Activated CD8-positive, alpha-beta memory T cell treated with anti-CD3 and anti-CD28 coated beads for 1 hour (primary cell): ENCODE measurements at places on chromosomes 6 and 20.

- no peak for DNase-seq
Measured at GRCh38 chr6:15476631-15477380, 186.0 kb downstream of the DTNBP1 start.

DNA sequence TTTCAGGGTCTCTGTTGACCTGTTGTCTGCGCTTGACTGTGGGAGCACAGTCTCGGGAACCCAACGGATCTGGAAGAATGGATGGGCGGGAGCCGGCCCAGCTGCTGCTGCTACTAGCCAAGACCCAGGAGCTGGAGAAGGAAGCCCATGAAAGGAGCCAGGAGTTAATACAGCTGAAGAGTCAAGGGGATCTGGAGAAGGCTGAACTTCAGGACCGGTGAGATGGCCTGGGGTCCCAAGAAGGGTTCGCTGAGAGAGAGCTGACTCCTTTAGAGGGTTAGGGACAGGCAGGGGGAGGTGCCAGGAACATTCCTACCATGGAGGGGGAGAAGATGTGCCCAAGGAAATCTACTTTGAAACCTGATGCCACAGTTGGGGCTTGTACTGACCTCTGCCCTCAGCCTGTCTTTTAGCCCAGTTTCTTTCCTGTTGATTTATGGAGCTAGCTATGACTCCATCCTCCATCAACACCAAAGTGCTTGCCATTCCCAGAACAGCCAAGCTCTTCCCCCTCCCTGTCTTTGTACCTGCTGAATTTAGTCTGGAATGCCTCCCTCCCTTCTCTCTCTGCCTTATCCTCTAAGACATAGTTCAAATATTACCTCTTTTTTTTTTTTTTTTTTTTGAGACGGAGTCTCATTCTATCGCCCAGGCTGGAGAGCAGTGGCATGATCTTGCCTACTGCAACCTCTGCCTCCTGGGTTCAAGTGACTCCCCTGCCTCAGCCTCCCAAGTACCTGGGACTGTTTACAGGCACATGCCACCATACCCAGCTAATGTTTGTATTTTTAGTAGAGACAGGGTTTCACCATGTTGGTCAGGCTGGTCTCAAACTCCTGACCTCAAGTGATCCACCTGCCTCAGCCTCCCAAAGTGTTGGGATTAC lies 12.2 kb downstream of the CEP250 start:
- DNase-seq = no peak

- no peak for DNase-seq
Measured at GRCh38 chr6:163416557-163417253, 2.2 kb downstream of the QKI start.

- no peak for DNase-seq
Measured at GRCh38 chr6:85136310-85136709, 313.6 kb upstream of the NT5E start.
